ENCODE measurements at places on chromosomes 13 and 19.
A peak's percentile ranks its signal among the peaks of the same experiment; 100 is the strongest.

GRCh38 chr13:49421391-49421790 lies 22.5 kb downstream of the CAB39L start:
- DNase-seq, result peak; percentile 10

DNA sequence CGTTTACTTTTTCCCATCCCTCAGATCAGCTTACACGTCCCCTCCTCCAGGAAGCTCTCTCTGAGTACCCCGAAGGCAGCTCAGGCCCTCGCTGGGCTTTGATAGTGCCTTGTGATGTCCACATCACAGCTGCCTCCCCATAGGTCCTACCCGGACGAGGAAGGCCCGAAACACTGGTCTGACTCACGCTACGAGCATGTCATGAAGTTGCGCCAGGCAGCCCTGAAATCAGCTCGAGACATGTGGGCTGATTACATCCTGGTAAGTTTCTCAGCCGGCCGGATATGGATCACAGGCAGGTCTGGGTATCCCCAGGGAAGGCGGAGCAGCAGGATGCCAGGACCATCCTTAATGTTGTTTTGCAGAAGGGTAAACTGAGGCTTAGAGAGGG lies 4.8 kb downstream of the COLGALT1 start:
- no peak for DNase-seq

GRCh38 chr13:20303636-20304035 lies 71.5 kb upstream of the GJB6 start:
- no peak for DNase-seq

DNA sequence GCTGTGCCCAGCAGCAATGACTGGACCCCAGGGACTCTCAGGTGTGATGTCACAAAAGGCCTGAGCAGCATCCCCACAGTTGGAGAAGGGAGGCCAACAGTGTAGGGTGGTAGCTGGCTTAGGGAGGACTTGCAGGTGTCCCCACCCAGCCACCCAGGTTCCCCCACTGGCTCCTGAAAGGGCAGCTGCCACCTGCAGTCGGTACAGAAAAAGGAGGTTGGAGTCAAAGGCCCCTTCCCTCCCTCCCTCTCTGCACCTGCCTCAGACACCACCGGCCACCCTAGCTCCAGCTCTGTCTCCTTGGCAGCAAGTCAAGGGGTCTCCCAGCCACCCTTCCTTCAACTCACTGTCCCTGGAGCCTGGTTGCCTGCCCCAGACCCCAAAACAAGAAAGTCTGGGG lies at the start of gene PCP2:
PCP2 (minus strand) TSS at position 22 of the 400 bp plus-strand sequence. CDS start 262 bp downstream, outside the sequence.
- DNase-seq, result no peak

- DNase-seq, result no peak
These were observed 171.9 kb downstream of the TBC1D4 start for GRCh38 chr13:75309981-75310580.

GRCh38 chr13:110233951-110234280 lies 73.0 kb downstream of the COL4A1 start:
- no peak for DNase-seq

DNA sequence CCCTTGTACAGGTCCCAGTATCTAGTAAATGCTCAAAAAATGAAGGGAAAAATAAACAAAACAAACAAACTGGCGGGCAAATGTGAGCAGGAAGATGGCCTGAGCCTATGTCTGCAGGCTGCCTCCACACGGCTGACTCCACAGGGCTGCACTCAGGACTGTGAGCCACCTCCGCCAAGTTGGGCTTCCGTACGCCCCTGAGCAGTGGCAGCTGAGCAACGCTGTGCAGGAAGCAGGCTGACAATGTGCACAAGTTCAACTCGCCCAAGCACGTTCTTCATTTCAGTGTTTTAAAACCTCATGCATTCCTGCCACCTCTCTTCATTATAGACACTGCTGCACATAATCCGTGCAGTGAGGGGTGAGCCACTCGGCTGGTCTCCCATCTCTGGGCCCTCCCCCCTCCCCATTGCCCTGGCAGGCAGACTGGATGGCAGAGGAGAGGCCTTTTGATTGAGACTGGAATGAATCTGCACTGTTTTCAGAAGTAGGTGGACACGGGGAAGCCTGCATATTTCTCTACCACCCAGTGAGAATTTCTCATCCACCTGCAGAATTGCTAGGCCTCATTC lies 915.3 kb downstream of the UQCRFS1 start:
- no peak for DNase-seq

- no peak for DNase-seq
These were observed 314.4 kb downstream of the ENOX1 start for GRCh38 chr13:43472339-43472738.

DNA sequence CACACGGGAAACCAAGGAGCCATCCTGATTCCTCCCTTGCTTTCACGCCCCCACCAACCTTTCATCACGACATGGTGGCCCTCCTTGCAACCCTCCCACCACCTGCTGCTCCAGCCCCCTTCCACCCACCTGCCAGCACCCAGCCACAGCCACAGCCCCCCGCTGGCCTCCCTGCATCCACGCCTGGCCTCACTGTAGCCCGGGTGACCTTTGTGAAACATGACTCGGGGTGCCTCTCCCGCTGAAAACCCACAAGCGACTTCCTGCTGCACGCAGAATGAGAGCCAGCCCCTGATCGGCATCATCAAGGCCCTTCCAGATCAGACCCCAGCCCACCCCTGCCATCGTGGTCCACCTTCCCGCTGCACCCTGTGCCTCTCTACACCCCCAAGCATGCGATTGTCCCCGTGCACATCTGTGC lies 14.9 kb downstream of the POP4 start:
- DNase-seq, result peak; percentile 35
